ENCODE measurements at places on chromosomes 12 and 14.

GRCh38 chr14:93790966-93791365 is 2.7 kb upstream of the PRIMA1 start:
- DNase-seq: no peak

DNA sequence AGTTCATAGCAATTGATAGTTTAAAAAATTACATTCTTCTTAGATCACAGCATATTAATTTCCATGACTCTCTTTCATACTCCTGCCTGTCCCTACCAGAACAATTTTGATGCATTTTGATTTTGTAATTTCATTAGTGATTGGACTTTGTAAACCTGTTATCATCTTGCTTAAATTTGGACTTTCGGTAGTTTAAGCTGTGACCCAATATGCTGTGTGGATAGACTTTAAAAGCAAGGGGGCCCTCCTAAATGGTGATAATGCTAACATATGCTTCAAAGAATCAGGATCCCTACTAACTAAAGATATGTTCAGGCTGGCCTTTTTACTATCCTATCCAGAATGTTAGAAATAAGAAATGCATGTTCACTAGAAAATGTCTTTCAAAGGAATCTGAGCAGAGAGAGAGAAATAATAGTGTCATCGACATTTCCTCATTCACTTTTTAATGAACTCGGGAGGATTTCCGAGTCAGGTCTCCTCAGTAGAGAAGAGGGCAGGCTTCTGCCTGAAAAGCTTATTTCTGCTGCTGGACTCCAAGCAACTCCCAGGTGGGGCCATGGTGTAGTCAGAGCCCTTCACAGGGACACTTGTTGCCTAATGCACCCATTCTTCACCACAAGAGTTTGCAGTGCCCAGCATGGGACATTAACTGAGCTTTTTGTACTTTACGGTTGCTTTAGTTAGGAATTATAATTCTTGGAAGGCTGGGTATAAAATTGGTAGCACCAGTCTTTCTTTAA is 16.7 kb downstream of the SLC38A4 start:
- no peak for DNase-seq

GRCh38 chr12:125267114-125267513 is 201.9 kb downstream of the AACS start:
- DNase-seq: no peak

DNA sequence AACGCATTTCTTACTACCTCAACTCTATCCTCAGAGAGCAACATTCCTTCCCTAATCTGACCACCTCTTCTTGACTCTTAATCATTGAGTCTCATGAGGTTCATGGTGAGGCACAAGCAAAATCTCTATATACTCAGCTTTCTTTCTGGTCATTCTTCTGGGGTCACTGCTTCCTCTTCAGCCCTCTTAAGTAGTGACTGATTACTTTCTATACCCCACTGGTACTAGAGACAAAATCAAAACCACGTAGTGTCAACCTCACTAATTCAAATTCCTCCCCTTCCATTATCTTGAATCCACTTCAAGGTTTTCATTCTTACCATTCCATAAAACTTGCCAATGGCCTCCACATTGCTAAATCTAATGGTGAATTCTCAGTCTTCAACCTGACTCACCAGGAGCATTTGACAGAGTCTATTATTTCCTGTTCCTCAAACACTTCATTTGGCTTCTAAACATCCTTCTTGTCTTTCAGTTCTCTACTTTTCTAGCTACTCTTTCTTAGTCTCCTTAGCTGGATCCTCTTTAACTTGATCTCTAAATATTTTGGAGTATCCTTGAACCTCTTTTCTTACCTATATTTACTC is 6.8 kb downstream of the WDHD1 start:
- DNase-seq: no peak

DNA sequence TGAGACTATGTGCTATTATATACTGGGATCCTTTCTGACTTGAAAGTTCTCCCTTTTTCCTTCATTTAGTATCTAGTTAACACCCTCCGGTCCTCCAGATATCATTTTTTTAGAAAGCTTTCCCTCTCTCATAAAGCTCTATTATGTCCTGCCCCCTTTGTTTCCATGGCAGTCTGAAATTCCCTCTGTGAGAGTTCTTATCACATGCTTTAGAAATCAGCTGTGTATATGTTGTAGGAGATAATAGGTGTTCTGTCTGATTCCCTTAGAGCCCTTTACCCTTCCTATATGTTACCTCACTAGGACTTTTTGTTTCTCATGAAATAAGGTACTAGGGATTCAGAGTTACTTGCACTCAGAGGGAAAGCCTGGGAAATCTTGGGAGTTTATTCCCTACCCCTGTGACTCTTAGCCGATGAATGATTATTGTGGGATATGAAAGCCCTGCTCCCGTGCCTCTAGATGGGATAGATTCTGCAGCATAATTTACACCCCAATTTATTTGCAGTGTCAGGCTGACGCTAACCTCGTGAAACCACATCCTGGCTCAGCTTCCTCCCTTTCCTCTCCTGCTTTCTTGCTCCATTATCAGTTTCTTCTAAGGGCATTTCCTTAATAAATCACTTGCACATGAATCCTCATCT is 448.4 kb downstream of the MDGA2 start:
- DNase-seq: no peak

GRCh38 chr12:1668833-1669543 is 21.9 kb upstream of the ADIPOR2 start:
- no peak for DNase-seq

GRCh38 chr12:56657416-56658379 is 11.9 kb upstream of the ATP5F1B start:
- no peak for DNase-seq

- DNase-seq: no peak
Measured at GRCh38 chr14:21055432-21056117, 2.0 kb upstream of the RNASE8 start.

DNA sequence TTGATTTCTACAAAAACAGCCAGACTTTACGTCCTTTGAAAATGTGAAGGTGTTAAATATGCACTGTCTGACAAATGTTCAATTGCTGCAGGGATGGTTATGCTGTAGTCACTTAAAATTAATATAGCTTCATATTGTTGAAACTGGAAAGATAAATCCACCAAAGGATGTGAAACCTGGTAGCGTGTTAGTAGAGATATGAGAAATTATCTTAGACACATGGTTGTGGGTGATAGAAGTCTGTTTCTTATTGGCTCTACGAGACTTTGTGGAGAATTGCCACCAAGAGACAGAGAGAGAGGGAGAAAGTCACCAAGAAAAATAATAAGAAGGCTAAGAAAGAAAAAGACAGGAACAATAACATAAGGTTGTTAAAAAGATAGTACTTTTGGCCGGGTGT is 2.6 kb upstream of the CAPRIN2 start:
- DNase-seq: no peak

- no peak for DNase-seq
Measured at GRCh38 chr12:5512601-5512970, 80.7 kb downstream of the NTF3 start.

Measured in effector CD4-positive, alpha-beta T cell (primary cell).